ENCODE measurements at places on chromosomes 4 and X. TPM values are rescaled to one million over a fixed set of nuclear protein-coding genes. Genes with fewer than 3 reads are reported as not detected.

DNA sequence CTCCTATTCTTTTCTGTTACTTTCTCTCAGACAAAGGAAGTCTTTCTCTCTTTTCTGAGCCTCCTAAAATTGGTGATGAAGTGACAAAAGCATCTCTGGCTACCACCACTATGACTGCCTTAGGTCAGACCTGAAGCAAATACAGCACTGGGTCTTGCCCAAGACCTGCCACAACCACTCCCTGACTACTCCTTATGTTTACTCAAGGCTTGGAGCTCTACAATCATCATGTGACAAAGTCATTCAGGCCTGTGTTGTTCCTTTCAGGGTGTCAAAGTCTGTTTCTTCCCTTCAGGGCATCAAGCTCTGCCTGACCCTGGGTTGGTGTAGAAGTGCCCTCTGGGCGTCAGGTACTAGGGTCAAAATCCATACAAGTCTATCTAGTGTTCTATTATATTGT, 419.2 kb upstream of the CT83 start:
- no peak overlapping the region for H3K4me3 ChIP-seq
- H3K27ac ChIP-seq = no peak overlapping the region
- H3K36me3 ChIP-seq = no peaks in the 10 kb centered on the region
- H3K4me1 ChIP-seq = no peaks in the 10 kb centered on the region
- no peaks in the 10 kb centered on the region for H3K27me3 ChIP-seq

GRCh38 chr4:122588453-122589238, 32.2 kb downstream of the IL21 start:
- H3K36me3 ChIP-seq = no peaks in the 10 kb centered on the region
- no peak overlapping the region for H3K27ac ChIP-seq

DNA sequence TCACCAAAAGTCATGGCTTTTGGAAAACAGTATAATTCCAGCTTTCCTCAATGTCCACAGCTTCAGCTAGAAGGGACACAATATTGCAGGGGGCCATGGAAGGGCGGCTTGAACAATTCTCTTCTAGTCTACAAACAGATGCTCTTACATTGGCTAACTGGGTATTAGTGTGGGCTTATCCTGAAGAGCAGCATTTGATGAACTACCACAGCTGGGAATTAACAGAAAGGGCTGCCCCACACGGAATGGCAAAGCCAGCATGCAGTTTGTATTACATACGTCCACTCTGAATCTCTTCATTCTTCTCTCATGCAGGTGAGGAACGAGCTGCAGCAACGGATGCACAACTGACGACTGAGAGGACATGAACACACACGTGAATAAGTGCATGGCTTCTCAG, 13.0 kb upstream of the PDCL2 start:
- no peak overlapping the region for H3K27ac ChIP-seq
- H3K27me3 ChIP-seq = no peaks in the 10 kb centered on the region
- DNase-seq = no peak
- no peaks in the 10 kb centered on the region for H3K4me1 ChIP-seq
- H3K36me3 ChIP-seq = no peaks in the 10 kb centered on the region

GRCh38 chrX:130443875-130444274, 42.1 kb downstream of the RBMX2 start:
- H3K36me3 ChIP-seq = no peaks in the 10 kb centered on the region
- no peaks in the 10 kb centered on the region for H3K4me1 ChIP-seq
- H3K27me3 ChIP-seq = no peaks in the 10 kb centered on the region
- no peak overlapping the region for H3K4me3 ChIP-seq
- no peak for DNase-seq

DNA sequence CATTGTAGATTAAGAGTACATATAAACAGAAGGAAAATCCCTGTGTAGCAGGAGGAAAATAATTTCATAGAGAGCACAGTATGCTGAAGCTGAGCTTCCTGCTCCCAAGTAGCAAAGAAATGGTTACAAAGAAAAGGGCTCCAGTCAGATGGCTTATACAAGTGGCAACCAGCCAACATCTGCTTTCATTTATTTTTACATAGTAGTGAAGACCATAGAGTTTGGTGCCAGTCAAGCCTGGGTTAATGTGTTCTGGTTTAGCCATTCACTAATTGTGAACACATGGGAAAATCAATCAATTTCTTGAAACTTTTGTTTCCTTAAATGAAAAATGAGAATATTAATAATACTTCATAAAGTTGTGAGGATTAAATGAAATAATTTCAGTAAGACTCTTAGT, 111.3 kb upstream of the ELOVL6 start:
- H3K36me3 ChIP-seq = no peaks in the 10 kb centered on the region
- H3K4me1 ChIP-seq = no peaks in the 10 kb centered on the region
- no peak overlapping the region for H3K27ac ChIP-seq

DNA sequence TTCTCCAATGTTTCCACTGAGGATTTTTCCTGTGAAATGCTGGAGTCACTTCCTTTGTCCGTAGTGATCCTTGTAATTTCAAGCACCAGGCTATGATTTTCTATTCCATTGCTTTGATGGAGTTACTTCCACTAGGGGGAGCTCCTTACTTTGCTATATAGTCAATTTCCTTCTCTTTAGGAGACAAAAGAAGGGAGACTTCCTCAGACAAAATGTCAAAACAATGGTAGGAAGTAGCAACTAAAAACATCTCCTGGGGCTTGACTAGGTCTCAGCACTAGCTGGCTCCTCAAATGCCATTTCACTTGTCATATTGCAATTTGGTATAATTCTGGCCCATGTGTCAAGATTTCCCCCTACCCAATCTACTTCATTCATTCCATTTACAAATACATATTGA, 24.1 kb downstream of the ZCCHC12 start:
- no peak for DNase-seq
- H3K27me3 ChIP-seq = no peaks in the 10 kb centered on the region
- H3K27ac ChIP-seq = no peak overlapping the region
- H3K4me3 ChIP-seq = no peak overlapping the region

DNA sequence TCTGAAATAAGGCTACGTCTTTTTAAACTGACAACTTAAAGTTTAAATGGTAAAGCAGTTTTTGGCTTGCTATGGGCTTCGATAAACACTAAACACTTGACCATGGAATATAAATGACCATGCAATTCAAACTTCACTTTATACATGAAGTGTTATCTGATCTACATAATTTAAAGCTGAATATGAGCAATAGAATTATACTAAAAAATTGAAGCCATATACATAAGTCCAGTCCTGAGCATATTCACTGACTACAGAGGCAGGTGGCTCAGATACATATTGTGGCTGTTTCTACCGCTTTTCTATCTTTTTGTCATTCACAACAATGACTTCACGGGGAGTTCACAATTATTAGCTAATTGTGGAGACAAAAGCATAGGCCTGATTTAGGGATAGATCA, 149.6 kb upstream of the DDIT4L start:
- no peaks in the 10 kb centered on the region for H3K27me3 ChIP-seq
- no peak overlapping the region for H3K27ac ChIP-seq
- H3K4me3 ChIP-seq = no peak overlapping the region

DNA sequence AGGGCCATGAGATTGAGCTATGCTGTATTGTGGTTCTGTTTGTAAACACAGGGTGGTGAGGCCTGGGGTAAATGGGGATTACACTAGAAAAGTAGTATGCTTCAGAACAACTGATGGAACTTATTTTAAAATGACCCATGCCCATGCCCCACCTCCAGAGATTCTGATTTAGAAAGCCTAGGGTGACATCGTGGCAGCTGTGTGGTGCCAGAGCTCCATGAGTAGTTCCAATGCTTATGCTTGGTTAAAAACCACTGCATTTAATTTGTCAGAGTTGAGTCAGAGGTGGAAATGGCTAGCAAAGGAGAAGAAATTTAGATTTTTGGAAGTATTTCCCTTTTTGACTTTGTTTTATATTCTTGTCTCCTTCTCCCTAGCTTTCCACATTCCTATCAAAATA, 63.4 kb upstream of the PDE5A start:
- no peak overlapping the region for H3K4me3 ChIP-seq
- no peak for DNase-seq
- no peaks in the 10 kb centered on the region for H3K27me3 ChIP-seq
- H3K4me1 ChIP-seq = no peaks in the 10 kb centered on the region
- H3K36me3 ChIP-seq = no peaks in the 10 kb centered on the region

DNA sequence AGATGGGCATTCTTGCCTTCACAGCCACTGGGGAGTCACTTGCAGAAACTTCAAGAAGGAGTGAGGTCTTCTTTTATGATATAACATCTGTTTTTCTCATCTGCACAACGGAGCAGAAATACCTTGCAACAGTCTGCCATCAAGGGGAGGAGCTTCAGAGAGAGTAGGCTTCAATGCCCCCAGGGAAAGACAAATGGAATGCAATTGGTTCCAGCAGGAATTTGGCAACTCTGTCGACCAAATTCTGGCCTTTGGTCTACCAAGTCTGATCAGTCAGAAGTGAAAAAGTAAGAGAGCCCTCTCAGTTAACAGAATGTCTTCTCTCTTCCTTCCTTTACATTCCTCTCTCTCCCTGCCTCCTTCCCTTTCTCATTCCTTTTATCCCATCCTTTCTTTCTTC, 229.3 kb downstream of the IDS start:
- no peak overlapping the region for H3K27ac ChIP-seq
- H3K4me3 ChIP-seq = no peak overlapping the region
- H3K27me3 ChIP-seq = no peaks in the 10 kb centered on the region
- no peak for DNase-seq

DNA sequence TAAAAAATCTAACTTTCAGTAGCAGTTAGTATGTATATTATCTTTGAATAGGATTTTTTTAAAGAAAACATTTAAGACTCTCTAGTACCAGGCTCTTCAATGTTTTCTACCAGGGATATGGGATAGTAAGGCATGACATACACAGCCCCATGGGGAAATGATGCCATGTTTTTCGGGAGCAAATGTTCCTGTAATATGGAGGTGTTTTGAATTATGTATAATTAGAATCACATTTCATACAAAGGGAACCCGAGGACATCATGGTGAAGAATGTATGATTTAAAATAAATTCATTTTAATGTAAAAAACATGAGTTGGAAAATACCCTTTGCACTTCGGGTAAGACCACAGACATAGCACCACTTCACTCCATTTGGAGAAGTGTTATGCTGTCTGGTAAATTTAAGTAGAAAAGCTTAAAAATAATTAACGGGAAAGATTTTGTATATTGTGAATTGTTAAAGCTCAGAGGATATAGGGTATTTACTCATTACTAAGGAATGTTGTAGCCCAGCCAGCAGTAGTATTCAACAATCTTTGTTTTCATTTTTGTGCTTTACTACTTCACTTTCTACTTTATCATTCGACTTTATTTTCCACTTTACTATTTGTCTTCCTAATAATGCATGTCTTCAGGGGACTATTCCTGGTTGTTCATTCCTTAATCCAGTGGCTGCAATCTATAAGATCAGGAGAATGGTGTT, 2050.7 kb downstream of the ARAP2 start:
- no peaks in the 10 kb centered on the region for H3K36me3 ChIP-seq
- no peaks in the 10 kb centered on the region for H3K27me3 ChIP-seq
- no peak overlapping the region for H3K4me3 ChIP-seq
- H3K4me1 ChIP-seq = no peaks in the 10 kb centered on the region

GRCh38 chrX:21873063-21873775, 17.4 kb downstream of the YY2 start:
- H3K27ac ChIP-seq = no peak overlapping the region
- no peak overlapping the region for H3K4me3 ChIP-seq
- H3K36me3 ChIP-seq = no peaks in the 10 kb centered on the region

GRCh38 chr4:122576261-122577188, 44.3 kb downstream of the IL21 start:
- no peaks in the 10 kb centered on the region for H3K36me3 ChIP-seq
- no peak overlapping the region for H3K4me3 ChIP-seq
- no peaks in the 10 kb centered on the region for H3K27me3 ChIP-seq
- H3K4me1 ChIP-seq = no peaks in the 10 kb centered on the region

GRCh38 chrX:103518571-103518970, 718 bp downstream of the RAB40A start:
- no peaks in the 10 kb centered on the region for H3K36me3 ChIP-seq
- H3K4me1 ChIP-seq = no peaks in the 10 kb centered on the region
- H3K27me3 ChIP-seq = no peaks in the 10 kb centered on the region
- H3K27ac ChIP-seq = no peak overlapping the region
- H3K4me3 ChIP-seq = no peak overlapping the region
- DNase-seq = no peak

DNA sequence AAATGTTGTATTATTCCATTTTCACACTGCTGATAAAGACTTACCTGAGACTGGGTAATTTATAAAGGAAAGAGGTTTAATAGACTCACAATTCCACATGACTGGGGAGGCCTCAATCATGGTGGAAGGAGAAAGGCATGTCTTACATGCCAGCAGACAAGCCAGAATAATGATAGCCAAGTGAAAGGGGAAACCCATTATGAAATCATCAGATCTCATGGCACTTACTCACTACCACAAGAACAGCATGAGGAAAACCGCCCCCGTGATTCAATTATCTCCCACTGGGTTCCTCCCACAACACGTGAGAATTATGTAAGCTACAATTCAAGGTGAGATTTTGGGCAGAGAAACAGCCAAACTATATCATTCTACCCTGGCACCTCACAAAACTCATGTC, 2535.1 kb downstream of the ARAP2 start:
- no peaks in the 10 kb centered on the region for H3K36me3 ChIP-seq

- no peaks in the 10 kb centered on the region for H3K36me3 ChIP-seq
- no peak overlapping the region for H3K27ac ChIP-seq
- DNase-seq = no peak
- H3K4me3 ChIP-seq = no peak overlapping the region
- no peaks in the 10 kb centered on the region for H3K27me3 ChIP-seq
- H3K4me1 ChIP-seq = peaks cover 17% of the 10 kb centered on the region
These were observed 12.4 kb downstream of the NSD2 start for GRCh38 chr4:1883583-1883982.

DNA sequence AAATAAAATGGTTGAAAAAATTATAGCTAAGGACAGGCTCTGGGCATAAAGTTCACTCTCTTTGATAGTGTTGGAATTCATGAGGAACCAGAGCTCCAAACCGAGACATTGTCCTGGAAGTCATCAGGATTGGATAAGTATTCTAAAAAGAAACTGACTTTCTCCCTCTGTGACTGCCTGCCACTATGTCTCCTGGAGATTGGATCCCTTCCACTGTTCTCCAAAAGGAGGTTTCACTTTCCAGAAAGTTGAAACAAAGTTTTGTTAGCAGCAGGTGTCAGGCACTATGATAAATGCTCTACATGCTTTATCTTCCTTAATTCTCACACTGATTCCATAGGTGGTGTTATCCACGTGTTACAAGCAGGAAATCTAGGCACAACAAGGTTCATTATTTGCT, 16.8 kb downstream of the BANK1 start:
- H3K36me3 ChIP-seq = no peaks in the 10 kb centered on the region
- no peak for DNase-seq
- no peak overlapping the region for H3K27ac ChIP-seq
- no peaks in the 10 kb centered on the region for H3K4me1 ChIP-seq

The BEND4 gene
- 0.19 TPM for total RNA-seq

The CDX4 gene
- not detected for total RNA-seq

The ARHGAP4 gene
- total RNA-seq = 19.9 TPM

The KIT gene
- total RNA-seq = 9.3 TPM

The PAGE5 gene
- not detected for total RNA-seq

The NUDT10 gene
- 0.64 TPM for total RNA-seq

The GAGE12F gene
- total RNA-seq = not detected

The CT45A3 gene
- not detected for total RNA-seq

The CFI gene
- 6.8 TPM for total RNA-seq

The CITED1 gene
- total RNA-seq = not detected
